ENCODE measurements at places on chromosomes 12 and 14.

GRCh38 chr12:50579757-50580267 is 75.0 kb downstream of the DIP2B start:
- H3K36me3 ChIP-seq = no peaks in the 10 kb centered on the region
- no peak overlapping the region for H3K4me3 ChIP-seq
- no peak for DNase-seq

DNA sequence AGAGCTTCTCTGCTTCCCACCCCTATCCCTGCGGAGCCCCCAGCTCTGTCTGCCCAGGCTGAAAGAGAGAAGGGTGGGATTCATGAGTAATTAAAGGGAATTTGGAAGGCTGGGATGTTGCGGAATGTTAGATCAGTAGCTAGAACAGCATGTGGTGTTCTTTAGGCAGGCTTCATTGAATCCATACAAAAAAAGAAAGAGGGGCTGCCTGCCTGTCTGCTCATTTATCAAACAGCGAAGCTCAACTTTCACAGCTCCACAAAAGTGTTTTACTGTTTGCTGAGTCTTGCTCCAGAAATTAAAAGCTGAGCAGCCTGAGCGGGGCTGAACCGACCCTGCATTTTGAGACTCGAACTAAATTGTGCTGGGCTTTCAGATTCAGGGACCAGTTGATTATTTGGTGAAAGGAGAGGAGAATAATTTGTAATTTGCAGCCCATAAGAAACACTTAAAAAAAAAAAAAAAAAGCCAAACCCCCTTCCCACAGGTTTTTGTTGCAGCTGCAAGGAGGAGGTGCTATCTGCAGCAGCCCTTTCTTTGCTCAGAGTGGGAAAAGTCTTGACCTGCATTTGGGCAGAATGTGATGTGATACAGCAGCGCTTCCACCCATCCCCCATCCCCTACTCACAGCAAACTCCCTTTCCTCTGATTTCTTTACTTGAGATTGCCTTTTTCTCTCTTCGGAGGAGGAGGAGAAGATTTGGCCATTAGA is 89.7 kb downstream of the RFX4 start:
- no peak overlapping the region for H3K27ac ChIP-seq
- no peaks in the 10 kb centered on the region for H3K27me3 ChIP-seq
- no peaks in the 10 kb centered on the region for H3K4me1 ChIP-seq
- DNase-seq = peak; percentile 41

DNA sequence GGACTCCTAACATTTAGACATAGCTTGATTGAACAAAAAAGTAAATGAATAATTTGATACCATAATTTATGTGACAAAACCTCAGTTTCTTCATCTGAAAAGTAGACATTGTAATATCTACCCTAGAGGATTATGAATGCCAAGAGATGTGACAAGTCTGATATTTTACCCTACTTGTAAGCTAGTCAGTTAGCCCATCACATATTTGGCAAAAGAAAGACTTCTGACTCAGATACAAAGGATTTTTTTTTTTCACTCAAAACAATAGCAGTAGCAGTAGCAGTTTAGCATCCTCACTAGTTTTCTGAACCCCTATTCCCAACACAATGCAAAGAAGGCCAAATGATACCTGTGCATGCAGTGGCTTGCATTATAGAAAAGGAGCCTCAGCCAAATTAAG is 377.3 kb upstream of the E2F7 start:
- H3K27ac ChIP-seq = no peak overlapping the region
- no peaks in the 10 kb centered on the region for H3K36me3 ChIP-seq
- H3K4me3 ChIP-seq = no peak overlapping the region
- H3K4me1 ChIP-seq = no peaks in the 10 kb centered on the region

DNA sequence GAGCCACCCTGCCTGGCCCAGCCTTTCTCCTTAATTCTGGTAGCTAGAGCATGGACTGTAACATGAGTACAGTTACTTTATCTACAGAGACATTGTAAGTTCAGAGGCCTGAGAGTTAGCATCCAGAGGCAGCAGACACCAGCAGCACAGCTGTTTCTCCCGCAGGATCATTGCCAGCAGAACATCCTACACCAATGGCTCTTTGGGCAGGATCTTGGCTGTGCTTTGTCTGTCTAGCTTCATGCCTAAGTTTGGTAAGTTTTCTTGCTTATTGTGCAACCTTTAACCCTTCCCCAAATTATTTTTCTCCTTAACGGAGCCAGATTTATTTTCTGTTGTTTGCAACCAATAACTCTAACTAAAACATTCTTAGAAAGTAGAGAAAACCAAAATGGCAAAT is 21.6 kb downstream of the C12orf71 start:
- H3K4me1 ChIP-seq = no peaks in the 10 kb centered on the region
- no peaks in the 10 kb centered on the region for H3K36me3 ChIP-seq
- no peaks in the 10 kb centered on the region for H3K27me3 ChIP-seq
- no peak overlapping the region for H3K4me3 ChIP-seq

- H3K36me3 ChIP-seq = no peaks in the 10 kb centered on the region
- H3K4me3 ChIP-seq = no peak overlapping the region
- H3K27ac ChIP-seq = no peak overlapping the region
- peaks cover 29% of the 10 kb centered on the region for H3K27me3 ChIP-seq
Measured at GRCh38 chr12:4914720-4915119, 5.0 kb downstream of the KCNA1 start.

DNA sequence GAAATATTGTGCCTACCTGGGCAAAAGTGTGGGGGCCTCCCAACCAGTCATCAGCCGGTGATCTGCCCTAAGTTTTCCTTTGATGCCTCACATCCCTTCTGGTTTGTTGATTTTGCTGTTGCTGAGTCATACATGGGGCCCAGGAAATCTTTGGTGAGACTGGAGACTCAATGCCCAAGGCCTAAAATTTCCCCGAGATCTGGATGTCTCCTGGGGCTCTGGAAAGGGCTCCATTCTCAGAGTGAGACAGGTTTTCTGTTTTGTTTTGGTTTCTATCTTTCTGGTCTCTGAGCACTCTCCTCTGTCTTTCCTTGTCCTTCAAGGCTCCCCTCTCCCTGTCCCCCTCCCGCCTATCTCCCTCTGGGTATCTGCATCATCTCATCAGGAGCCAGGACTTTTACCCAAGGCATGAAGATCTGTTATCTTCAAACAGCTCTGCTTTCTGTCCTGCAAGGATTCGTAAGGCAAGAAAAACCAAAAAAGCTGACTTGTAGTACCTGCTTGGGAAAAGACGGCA is 152.8 kb upstream of the MAX start:
- no peak overlapping the region for H3K4me3 ChIP-seq
- H3K36me3 ChIP-seq = no peaks in the 10 kb centered on the region
- no peaks in the 10 kb centered on the region for H3K27me3 ChIP-seq
- H3K4me1 ChIP-seq = peaks cover 19% of the 10 kb centered on the region
- H3K27ac ChIP-seq = peak overlapping the region; percentile 49
- DNase-seq = peak; percentile 90

GRCh38 chr12:85424581-85425348 is 144.7 kb downstream of the ALX1 start:
- no peak overlapping the region for H3K4me3 ChIP-seq
- peak; percentile 52 for DNase-seq
- H3K4me1 ChIP-seq = no peaks in the 10 kb centered on the region
- no peaks in the 10 kb centered on the region for H3K27me3 ChIP-seq
- no peaks in the 10 kb centered on the region for H3K36me3 ChIP-seq

GRCh38 chr12:58502841-58503240 is 417.5 kb downstream of the LRIG3 start:
- H3K27me3 ChIP-seq = no peaks in the 10 kb centered on the region
- H3K27ac ChIP-seq = no peak overlapping the region
- H3K4me3 ChIP-seq = no peak overlapping the region
- no peak for DNase-seq
- H3K4me1 ChIP-seq = no peaks in the 10 kb centered on the region
- no peaks in the 10 kb centered on the region for H3K36me3 ChIP-seq

- H3K27ac ChIP-seq = no peak overlapping the region
- no peak for DNase-seq
- H3K27me3 ChIP-seq = no peaks in the 10 kb centered on the region
- H3K4me3 ChIP-seq = no peak overlapping the region
- no peaks in the 10 kb centered on the region for H3K4me1 ChIP-seq
- no peaks in the 10 kb centered on the region for H3K36me3 ChIP-seq
Measured at GRCh38 chr12:79307340-79307739, 383.4 kb downstream of the PAWR start.

GRCh38 chr12:92556141-92556540 is 146.6 kb upstream of the PLEKHG7 start:
- no peaks in the 10 kb centered on the region for H3K4me1 ChIP-seq
- DNase-seq = no peak

GRCh38 chr12:4216187-4216927 is 57.2 kb upstream of the CCND2 start:
- H3K4me1 ChIP-seq = no peaks in the 10 kb centered on the region
- no peaks in the 10 kb centered on the region for H3K27me3 ChIP-seq
- no peaks in the 10 kb centered on the region for H3K36me3 ChIP-seq
- no peak overlapping the region for H3K4me3 ChIP-seq

DNA sequence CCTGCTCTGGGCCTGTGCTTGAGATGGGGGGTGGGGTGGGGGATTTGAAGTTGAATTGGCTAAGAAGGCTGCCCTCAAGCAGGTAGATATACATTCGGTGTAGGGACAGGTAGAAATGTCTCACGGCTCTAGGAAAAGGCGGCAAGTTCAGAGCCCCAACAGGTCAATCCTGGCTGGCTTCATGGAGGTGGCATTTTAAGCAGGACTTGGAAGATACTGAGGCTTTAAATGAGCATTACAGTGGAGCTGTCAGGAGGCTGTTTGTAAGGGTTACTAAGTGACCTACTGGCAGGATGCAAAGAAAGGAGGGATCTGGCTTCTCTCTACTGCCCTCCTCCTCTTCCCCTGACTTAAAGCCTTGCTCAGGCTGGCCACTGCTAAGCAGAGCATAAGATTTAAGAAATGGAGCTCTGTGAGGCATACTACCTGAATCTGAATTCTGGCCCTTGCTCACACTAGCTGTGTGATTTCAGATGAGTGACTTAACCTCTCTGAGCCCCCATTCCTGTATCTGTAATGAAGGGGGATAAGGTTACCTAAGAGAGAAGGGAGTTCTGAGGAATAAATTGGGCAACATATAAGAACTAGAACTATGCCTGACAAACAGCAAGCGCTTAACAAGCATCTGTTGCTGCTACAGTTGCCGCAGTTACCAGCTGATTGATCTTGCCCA is 61.6 kb downstream of the SLC24A4 start:
- H3K4me3 ChIP-seq = no peak overlapping the region
- H3K36me3 ChIP-seq = no peaks in the 10 kb centered on the region
- H3K4me1 ChIP-seq = peaks cover 3% of the 10 kb centered on the region
- peak; percentile 26 for DNase-seq
- no peaks in the 10 kb centered on the region for H3K27me3 ChIP-seq

DNA sequence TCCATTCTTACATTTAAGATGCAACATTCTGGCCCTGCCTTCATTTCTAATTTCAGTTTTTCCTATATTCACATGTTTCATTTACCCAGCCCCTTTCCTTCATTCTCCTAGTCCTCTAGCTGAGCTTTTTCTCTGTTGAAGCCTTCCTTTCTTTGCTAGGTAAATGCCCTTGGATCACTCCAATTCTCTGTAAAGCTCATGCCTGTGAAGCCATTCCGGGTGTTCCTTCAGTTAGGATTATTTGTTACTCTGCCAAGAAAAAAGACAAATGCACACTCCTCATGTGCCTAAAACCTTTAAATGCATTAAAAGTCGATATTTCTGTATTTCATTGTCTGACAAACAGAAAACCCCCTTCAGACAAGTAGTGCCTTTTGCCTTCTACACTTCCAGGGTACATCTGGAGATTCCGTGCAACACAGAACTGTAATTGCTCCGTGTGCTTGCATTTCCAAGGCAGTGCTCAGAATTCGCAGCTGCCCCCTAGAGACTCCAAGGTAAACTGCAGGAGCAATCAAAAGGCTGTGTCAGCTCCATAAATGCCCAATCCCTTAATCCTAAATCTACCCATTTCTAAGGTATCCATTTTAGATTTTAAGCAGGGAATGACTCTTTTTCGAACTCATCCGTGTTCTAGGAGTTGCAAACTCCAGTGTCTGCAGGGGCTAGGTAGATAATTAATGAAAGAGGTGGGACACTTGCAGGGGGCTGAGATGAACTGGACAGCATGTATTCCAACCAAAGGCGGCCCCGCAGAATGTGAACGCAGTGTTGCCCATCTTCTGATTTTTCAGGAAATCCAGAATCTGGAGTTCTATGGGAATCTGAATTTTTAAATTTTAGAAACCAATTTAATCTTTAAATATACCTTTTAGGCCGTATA is 320.2 kb downstream of the GRIN2B start:
- H3K27ac ChIP-seq = no peak overlapping the region
- no peaks in the 10 kb centered on the region for H3K27me3 ChIP-seq
- DNase-seq = peak; percentile 74
- H3K36me3 ChIP-seq = no peaks in the 10 kb centered on the region

DNA sequence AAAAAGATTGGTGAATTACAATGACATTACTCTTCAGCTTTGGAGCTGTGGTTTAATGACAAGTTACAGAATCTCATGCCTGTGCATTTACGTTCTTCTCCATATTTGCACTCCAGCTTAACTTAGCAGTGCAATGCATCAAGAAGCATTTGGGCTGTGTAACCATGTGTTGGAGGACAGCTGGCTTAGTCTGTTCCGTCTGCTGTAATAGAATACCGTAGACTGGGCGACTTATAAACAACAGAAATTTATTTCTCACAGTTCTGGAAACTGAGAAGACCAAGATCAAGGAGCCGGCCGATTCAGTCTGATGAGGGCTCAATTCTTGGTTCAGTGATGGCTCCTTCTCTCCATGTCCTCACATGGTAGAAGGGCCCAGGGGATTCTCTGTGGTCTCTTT is 943.5 kb downstream of the BCL11B start:
- H3K27me3 ChIP-seq = no peaks in the 10 kb centered on the region
- no peaks in the 10 kb centered on the region for H3K36me3 ChIP-seq
- no peaks in the 10 kb centered on the region for H3K4me1 ChIP-seq
- H3K4me3 ChIP-seq = no peak overlapping the region
- H3K27ac ChIP-seq = no peak overlapping the region

DNA sequence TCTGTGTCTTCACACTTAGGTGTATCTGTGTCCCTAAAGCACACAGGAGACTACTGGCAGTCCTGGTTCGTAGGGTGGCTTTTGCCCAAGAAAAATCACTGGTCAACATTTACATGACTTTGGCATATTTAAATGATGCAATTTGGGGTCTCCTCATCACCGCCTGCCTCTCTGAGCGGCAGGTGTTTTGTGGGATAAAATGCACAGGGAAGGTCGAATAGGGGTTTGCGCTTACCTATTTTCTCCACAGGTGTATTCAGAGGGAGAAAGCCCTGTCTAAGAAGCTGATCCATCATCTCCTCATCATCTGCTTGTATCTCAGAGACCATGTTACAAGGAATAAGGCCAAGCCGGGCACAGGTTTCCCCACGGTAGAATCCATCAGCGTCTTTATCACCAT is 74.7 kb downstream of the PIWIL1 start:
- no peak for DNase-seq
- H3K36me3 ChIP-seq = peaks cover 1% of the 10 kb centered on the region
- H3K27ac ChIP-seq = no peak overlapping the region
- no peak overlapping the region for H3K4me3 ChIP-seq

DNA sequence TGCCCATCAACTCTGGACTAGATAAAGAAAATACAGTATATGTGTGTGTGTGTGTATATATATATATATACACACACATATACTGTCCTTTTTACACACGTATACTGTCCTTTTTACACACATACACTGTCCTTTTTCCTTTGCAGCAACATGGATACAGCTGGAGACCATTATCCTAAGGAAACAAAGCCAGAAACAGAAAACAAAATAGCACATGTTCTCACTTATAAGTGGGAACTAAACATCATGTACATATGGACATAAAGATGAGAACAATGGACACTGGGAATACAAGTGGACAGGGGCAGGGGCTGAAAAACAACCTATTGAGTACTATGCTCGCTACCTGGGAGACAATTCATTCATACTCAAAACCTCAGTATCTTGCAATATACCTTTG is 23.7 kb downstream of the VDR start:
- no peaks in the 10 kb centered on the region for H3K27me3 ChIP-seq
- no peaks in the 10 kb centered on the region for H3K4me1 ChIP-seq
- no peak for DNase-seq
- no peak overlapping the region for H3K27ac ChIP-seq
